Foreskin keratinocyte (primary cell): ENCODE measurements at places on chromosomes 6 and 20. TPM values are rescaled to one million over a fixed set of nuclear protein-coding genes. Genes with fewer than 3 reads are reported as not detected.

- no peak for DNase-seq
These were observed 106.3 kb downstream of the GRM1 start for GRCh38 chr6:146135167-146135566.

DNA sequence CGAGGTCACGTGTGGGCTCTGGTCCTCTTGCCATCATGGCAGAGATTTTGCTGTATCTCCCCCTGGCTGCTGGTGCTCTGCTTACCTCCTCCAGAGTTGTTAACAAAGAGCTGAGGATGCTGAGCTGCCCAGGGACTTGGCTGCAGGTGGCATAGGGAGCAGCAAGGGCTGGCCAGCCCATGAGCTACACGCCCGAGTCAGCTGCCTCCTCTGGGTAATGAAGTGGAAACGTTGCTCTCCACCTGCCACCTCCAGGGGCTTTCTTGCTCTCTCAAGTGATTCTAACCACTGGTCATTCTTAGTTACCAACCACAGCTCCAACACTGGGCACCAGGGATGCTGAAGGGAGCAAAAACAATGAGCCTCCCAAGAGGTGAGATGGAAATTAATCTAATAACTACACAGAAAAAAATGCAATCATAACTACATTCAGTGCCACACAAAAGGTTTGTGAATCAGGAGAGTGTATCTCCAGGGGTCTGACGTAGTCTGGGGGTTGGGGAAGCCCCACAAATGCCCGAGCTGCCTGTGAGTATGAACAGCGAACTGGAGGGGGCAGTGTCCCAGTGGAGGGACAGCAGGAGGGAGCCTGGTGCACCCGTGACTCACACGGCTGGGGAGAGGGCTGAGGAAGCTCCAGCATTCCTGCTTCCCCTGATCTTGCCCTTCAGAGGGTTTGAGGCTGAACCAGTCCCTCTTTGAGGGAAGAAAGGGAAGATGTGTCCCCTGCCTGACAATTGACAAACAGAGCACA is 78.7 kb downstream of the CDH26 start:
- no peak for DNase-seq

DNA sequence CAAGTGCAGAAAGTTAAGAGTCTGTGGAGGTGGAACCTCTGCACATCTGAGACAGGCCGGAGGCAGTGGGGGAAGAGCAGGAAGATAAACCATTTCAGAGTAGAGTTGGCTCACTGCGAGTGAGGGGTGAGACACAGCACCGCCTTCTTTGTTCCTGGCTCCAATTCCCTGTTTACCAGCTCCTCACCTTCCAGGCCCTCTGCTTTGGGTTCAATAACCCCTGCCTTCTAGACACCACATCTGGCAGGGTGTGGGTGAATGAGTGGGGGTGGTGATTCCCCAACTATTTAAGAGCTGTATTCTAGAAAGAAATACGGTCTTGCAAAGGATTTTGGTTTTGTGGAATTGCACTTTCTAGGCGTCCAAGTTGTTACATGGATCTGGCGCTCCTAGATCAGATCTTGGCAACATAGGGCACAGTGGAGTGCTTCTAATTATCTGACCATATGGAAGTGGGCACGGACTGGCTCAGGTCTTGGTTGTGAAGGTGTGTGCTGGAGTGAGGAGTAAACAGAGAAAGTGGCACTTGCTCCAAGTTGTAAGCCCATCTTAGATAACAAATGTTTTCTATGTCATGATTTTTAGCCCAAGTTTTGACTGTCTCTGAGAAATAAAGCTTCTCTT is 141.6 kb upstream of the NRN1 start:
- DNase-seq: no peak

DNA sequence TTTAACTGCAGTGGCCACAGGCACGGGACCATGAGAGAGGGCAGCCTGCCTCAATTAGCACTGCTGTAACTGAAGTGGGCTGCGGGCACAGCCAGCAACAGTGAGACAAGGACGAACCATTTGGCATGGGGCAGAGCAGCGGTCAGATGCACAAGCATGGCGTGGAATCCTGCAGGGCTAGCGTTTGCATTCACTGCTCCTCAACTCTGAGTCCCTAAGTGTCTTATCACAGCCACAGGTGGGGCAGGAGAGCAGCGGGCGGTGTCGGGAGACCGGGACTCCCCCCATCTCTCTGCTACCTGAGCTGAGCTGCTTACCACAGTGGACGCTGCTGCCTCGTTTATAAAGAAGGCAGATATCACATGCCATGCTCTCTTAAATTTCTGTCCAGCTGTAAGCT is 31.3 kb upstream of the PDE10A start:
- DNase-seq: no peak

DNA sequence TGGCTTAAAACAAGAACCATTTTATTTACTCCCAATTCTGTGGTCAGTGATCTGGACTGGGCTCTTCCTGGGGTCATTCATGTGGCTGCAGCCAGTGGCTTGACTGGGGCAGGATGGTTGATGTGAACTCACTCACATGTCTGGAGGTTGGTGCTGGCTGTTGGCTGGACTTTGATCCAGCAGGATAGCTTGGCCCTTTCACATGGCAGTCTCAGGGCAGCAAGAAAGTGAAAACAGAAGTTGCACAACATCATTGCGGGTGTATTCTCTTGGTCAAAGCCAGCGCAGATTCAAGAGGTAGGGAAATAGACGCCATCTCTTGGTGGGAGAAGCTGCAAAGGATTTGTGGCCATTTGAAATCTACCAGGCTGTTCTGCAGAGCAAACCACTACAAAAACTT is 77.2 kb downstream of the MDGA1 start:
- no peak for DNase-seq

NOX3 gene
- not detected in 2 replicates for total RNA-seq

GDAP1L1 gene
- not detected in 2 replicates for total RNA-seq

DNA sequence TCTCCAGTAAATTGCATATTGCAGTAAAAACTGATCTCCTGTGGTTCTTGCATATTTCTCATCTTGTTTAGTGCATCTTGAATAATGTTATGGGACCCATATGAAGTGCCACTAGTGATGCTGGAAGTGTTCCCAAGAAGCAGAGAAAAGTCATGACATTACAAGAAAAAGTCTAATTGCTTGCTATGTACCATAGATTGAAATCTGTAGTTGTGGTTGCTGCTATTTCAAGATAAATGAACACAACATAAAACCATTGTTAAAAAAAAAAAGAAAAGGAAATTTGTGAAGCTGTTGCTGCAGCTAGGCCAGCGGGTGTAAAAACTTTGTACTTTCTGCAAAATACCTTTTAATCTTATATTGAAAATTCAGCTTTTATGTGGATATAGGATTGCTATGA is 304.5 kb downstream of the PHF3 start:
- DNase-seq: no peak

GRCh38 chr6:112956696-112957535 is 609.8 kb downstream of the RFPL4B start:
- DNase-seq: peak; percentile 25

BPIFA1 gene
- not detected in 2 replicates for total RNA-seq

- DNase-seq: no peak
These were observed 51.9 kb downstream of the UNC5CL start for GRCh38 chr6:40986921-40987819.

GRCh38 chr6:122749451-122750050 is 30.0 kb upstream of the FABP7 start:
- DNase-seq: no peak

CDH22 gene
- total RNA-seq: not detected in 2 replicates

DNA sequence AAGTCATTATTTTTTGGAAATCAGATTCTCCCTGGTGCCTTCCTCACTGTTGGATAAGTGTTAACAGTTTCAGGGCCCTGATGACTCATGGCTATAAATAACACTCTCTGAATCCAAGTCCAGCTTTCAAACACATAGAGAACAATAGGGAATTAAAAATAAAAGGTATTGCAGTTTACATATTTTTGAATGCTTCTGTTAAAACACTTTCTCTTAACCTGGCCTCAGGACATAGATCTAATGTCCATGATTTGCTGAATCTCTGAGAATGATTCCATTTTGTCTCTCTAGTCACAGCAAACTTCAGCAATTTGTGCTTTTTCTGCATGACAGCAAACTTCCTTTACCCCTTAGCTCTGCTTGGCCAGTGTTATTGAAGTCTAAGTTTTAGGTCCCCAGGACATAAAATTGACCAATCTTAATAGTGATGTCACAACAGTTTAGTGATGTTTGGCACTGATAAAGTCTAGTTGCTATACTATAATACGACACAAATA is 1192.4 kb upstream of the CITED2 start:
- peak; percentile 42 for DNase-seq
